ENCODE measurements at places on chromosomes 12 and 14.

GRCh38 chr12:51548241-51548640 lies 42.8 kb upstream of the SCN8A start:
- DNase-seq, result no peak

DNA sequence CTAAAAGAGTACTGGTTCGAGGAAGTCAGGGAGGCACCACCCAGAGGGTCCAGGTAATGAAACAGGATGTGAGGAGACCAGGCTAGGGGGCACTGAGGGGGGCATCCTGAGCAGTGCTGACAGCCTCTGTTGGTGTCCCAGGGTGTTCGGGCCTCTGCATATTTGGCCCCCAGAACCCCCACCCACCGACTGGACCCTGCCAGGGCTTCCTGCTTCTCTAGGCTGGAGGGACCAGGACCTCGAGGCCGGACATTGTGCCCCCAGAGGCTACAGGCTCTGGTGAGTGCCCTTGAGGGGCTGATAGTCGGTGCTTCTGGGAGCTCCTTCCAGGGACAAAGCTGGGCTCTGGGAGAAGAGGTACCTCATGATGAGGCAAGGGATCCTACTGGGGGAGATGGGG lies 2.6 kb downstream of the TROAP start:
- DNase-seq, result no peak

- DNase-seq, result no peak
Observed at GRCh38 chr12:57173683-57174082, 26.3 kb upstream of the LRP1-AS start.

DNA sequence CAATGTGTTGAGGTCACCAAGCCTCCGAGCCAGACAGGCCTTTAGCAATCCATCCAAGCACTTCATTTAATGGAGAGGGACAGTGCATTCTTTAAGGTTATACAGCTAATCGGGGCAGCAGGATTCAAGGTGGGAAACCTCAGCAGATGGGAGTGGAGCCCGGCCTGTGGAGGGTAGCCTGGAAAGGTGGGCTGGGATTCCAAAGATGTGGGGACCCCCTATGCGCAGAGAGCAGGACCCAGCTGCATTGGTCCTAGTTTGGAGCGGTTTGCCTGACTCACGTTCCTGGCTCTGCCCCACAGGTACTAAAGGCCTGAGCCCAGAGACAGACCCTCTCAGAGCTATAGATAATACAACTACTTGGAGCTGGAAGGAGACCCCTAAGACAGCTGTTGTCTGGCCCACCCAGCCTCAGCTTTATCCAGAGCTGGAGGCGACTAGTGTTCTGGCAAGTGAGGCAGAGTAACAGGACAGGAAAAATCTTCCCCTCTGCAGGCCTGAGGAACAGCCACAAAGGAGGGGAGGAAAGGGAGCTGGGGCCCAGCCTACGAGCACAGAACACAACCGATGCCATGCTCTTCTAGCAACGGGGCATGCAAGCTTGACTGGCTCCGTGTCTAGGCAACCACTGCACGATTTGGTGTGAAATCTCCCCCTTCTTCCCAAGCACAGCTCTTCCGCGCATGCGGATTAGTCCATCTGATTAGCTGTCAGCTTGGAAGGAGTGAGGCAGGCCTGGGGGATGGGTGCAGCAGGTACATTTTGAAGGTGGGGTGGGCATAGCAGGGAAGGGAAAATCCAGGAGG lies 1.1 kb upstream of the MYH7 start:
- DNase-seq, result no peak

- DNase-seq, result no peak
Observed at GRCh38 chr12:27185234-27186021, 58.7 kb upstream of the STK38L start.

GRCh38 chr14:30193101-30193500 lies 265.5 kb upstream of the PRKD1 start:
- DNase-seq, result no peak

GRCh38 chr12:67773896-67774295 lies 125.4 kb downstream of the DYRK2 start:
- no peak for DNase-seq

GRCh38 chr12:3461391-3461790 lies 29.6 kb upstream of the PRMT8 start:
- DNase-seq, result no peak

GRCh38 chr12:66636771-66637170 lies 42.1 kb downstream of the GRIP1 start:
- no peak for DNase-seq

DNA sequence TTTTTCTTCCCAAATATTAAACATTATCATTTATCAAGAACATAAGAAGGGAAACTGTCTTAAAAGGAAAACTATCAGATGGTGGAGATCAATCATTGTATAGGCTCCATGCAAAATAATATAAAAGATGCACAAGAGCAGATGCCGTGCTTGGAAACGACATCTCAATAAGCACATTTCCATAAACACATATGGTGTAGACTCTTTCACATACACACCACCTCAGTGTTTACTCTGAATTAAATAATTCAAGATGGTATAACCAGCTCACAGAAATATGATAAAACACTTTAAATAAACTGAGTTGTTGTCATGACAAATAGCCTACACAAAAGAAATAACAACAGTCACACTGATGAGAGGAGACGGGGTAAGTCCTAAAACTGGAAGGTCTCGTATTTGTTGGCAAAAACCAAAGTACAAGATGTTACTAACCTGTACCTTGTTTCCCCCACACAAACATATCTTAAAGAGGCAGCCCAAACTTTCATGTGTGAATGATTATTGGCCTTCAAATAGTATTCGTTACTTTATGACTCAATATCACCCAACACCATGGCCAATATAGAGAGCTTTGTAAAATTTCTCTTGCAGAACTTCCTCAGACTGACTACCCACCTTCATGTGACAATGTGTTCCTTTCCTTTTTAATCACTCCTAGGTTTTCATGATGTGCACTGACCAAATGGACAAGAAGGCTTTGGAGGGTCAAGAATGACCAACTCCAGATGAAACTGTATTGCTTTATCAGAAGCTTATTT lies 48.6 kb upstream of the TMPO start:
- no peak for DNase-seq

DNA sequence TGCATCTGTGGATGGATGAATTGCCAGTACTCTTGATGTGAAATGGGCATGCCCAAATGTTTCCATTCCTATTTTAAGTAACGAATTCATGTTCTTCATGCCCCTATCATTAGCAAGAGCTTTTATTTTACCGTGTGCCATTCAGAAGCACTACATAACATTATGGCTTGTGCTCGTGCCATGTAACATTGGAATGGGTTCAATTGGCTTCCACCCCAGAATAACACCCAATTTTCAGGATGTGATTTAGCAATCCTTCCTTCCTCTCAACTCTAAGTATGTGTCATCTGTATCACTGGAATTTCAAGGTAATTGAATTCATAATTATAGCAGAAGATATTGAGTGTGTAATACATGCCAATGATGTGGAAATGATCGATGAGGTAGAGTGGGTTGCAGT lies 145.8 kb upstream of the TMPO start:
- DNase-seq, result peak; percentile 6

DNA sequence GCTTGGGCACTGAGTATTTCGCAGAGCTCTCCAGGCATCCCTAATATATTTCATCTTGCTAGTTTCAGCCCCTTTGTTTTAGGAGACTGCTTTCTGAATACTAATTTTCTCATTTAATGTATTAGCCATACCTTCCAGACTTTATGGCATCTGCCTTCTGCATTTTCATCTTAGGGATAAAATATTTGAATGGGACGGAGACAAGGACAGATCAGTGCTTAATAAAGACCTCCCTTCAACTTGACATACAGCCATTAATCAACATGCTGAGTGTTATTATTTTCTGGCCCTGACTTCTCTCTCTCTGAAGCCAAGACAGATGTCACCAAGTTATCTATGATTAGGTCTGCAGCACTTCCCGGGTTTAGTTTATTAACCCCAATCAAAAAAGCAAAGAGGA lies 42.4 kb downstream of the CACNA2D4 start:
- no peak for DNase-seq

DNA sequence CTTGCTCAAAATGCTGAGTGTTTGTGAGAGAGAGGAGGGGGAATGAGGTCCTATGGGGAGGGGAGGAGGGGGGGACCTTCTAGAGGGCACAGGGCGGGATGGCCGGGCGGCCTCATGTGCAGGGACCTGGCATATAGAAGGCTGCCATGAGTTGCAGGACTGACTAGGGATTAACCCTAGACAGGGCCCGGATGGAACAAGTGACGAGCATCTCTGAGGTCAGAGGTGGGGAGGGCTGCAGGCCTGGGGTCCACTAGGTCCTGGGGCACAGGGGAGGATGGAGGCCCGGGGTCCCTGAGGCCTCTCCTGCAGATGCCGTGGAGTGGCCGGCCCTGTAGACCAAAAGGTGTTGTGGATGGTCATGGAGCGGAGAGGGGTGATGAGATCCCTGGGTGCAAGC lies 104.0 kb upstream of the EIF5 start:
- DNase-seq, result no peak

DNA sequence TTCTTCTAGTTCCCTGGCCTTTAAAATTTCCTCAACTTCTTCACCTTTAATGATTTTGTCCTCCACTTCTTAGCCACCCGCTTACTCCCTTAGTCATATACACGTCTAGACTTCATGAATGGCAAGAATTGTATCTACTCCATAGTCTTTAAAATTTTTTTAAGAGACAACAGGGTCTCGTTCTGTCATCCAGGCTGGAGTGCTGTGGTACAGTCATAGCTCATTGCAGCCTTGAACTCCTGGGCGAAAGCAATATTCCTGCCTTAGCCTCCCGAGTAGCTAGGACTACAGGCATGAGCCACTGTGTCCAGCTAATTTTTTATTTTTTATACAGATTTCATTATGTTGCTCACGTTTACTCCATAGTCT lies 47.9 kb downstream of the BBS10 start:
- no peak for DNase-seq

GRCh38 chr14:64186231-64187129 lies 107.7 kb downstream of the ESR2 start:
- no peak for DNase-seq

DNA sequence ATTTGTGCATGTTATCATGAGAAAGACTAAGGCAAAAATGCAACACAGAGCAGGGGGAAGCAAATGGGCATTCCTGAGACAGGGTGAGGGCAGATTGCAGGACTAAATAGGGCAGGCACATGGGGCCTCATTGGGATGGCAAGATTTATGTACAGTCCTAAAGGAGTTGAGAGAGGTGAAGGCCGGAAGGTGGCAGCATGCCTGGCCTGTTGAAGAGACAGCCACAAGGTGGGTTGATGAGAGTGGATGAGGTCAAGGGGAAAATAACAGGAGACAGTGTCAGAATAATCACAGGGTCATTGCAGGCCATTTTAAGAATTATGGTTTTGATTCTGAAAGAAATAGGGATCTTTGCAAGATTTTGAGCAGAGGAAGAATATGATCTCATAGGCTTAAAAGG lies 21.0 kb downstream of the PAH start:
- no peak for DNase-seq

- DNase-seq, result peak; percentile 72
Observed at GRCh38 chr14:61322799-61323290, 1.5 kb downstream of the PRKCH start.

GRCh38 chr12:52585066-52585465 lies 11.4 kb upstream of the KRT74 start:
- DNase-seq, result no peak

DNA sequence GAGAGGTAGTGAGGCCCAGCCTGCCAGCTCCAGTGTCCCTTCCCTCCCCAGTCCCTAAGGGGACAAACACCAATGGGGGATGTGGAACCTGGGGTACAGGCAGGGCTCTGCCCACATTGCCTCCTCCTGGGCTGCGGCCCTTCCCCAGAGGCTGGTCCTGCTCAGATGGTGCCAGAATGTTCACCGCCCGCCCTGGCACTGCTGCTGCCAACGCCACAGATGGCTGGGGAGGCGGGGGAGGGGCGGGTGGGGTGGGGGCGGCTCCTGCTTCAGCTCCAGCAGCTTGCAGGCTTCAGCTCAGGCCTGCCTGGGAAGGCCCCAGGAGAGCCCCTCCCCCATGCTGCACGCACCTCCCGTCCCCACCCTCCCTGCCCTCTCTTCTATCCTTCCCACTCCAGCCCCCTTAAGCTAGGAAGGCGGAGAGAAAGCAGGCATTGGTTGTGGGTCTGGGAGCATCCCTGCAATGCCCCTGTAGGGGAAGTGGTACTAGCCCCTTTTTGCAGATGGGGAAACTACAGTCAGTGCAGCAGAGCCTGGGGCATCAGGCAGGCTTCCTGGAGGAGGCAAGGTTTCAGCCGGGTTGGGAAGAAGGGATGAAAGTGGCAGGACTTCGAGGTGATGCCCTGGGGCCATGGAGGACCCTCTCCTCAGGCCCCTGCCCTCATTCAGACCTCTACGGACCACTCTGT lies 2.0 kb upstream of the BEGAIN start:
- no peak for DNase-seq

GRCh38 chr12:88904705-88905104 lies 324.4 kb upstream of the KITLG start:
- no peak for DNase-seq

DNA sequence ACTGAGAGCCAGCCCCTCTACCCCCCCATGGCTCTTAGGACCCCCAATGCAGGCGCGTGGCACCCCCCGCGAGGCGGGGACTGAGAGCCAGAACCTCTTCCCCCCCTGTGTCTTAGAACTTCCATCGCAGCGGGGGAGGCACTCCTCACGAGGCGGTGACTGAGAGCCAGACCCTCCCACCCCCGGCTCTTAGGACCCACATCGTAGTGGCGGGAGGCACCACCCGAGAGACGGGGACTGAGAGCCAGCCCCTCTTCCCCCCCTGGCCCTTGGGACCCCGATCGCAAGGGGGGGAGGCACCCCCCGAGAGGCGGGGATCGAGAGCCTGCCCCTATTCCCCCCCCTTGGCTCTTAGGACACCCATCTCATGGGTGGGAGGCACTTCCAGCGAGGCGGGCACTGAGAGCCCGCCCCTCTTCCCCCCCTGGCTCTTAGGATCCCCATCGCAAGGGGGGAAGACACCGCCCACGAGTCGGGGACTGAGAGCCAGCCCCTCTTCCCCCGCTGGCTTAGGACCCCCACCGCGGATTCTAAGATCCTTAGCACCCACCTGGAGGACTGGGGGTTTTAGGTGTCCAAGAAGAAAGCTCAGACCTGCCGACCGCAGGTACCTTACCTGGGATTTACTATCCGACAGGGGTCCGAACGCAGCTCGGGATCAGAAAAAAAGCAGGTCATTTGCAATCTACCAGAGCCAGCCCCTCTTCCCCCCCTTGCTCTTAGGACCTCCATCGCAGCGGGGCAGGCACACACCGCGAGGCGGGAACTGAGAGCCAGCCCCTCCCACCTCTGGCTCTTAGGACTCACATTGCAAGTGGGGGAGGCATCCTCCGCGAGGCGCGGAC lies 44.9 kb downstream of the DDX11 start:
- DNase-seq, result peak; percentile 20

GRCh38 chr12:79987731-79988130 lies 52.8 kb upstream of the PPP1R12A start:
- DNase-seq, result no peak

- DNase-seq, result no peak
Observed at GRCh38 chr12:1322821-1323220, 271.6 kb downstream of the FBXL14 start.

- DNase-seq, result no peak
Observed at GRCh38 chr14:47826809-47827208, 151.4 kb upstream of the MDGA2 start.

DNA sequence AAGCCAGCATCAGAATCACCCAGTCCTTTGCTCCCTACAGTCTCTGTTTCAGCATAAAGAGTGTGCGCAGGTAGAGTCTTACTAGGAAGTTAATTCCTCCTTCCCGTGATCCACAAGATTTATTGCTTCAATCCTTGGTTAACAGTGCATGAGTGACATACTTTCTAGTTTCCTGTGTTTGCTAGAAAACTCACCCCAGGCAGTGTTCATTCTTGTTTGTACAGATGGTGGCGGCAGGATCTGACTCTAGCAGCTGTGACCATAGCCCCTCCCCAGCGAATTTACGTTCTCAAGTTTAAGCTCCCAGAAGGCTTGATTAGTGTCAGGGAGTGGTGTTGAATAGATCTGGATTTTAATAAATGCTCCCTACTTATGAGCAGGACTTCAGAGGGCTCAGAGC lies 75.9 kb upstream of the ANO2 start:
- DNase-seq, result no peak
